ENCODE measurements at places on chromosomes 3 and 15.

- DNase-seq = no peak
Measured at GRCh38 chr15:25587616-25588340, 149.0 kb upstream of the UBE3A start.

DNA sequence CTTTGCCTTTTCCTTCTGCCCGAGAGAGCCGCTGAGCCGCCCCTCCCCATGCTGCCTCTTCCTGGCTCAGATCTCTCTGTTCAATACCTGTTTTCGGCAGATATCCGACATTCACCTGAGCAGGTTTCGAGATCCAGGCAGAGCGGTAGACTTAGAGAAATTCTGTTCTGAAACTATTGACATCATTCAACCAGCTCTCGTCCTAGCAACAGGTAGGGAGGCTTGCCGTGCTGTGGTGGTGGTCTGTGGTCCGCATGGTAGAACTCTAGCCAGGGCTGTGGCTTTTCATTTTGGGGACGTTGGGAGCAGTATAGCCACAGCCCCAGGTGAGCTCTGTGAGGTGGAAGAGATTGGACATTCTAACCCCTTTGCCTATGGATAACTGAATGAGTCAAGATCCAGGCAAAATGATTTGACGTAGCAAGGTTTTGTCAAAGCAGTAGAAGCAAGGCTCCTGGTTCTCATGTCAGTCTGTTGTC, 810 bp downstream of the TMEM62 start:
- DNase-seq = peak; percentile 16

DNA sequence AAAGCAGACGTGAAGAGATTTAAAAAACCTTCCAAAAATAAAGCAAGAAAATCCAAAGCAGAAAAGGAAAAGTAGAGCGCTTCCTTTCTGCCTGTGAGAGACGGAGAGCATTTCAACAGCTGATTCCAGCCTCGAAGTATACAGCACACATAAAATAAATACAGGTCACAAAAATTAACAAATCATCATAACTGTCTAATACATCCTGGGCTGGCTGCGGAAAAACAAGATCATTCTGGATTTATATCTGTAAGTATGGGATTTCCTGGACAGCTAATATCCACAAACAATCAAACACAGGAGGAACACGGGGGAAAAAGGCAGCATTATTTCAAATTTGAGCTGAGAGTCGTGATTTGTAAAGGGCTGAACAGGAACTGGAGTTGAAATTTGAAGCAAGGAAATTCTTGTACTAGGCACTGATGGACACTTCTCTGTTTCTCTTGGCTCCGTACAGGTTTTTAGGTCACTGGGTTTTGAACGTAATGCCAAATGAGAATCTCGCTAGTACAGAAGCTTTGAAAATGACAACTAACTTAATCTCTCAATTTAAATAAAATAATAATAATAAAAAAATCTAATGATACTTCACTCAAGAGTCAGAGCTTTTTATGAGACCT, 577.7 kb downstream of the FOXP1 start:
- no peak for DNase-seq

DNA sequence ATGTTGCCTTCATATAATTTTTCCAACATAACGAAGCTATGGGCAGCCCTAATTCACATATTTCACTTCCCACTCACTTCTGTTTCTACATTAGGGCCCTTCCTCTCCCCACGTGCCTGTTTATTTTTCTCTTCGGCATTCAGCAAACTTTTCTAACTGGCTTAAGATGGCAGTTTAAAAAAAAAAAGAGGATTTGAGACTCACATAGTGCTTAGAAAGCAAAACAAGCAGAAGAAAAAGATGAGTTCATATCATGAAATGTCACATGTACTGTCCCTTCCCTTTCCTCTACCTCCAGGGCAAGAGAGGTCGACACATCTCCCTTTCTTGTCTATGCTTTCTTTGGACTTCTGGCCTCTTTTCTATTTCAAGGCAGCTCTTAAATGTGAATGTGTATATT, 30.6 kb downstream of the SLC49A4 start:
- DNase-seq = no peak

DNA sequence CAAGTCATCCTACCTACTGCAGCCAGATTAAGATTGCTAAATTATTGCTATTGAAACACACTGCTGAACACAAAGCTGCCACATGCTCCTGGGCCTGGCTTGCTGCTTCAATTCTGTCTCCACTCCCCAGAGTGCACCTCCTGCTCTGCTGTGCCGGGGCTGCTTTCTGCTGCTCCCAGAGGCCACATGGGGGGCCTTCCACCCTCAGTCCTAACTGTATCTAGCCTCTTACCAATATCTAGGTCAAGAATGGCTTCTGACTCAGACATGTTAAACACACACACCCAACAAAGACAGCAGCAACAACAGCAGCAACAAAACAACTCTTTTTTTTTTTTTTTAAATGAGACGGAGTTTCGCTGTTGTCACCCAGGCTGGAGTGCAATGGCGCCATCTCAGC, 33.0 kb downstream of the MYZAP start:
- DNase-seq = no peak

- DNase-seq = peak; percentile 10
Measured at GRCh38 chr3:111369958-111370357, 172.0 kb upstream of the CD96 start.

GRCh38 chr15:28920781-28921331, 35.1 kb downstream of the APBA2 start:
- no peak for DNase-seq

DNA sequence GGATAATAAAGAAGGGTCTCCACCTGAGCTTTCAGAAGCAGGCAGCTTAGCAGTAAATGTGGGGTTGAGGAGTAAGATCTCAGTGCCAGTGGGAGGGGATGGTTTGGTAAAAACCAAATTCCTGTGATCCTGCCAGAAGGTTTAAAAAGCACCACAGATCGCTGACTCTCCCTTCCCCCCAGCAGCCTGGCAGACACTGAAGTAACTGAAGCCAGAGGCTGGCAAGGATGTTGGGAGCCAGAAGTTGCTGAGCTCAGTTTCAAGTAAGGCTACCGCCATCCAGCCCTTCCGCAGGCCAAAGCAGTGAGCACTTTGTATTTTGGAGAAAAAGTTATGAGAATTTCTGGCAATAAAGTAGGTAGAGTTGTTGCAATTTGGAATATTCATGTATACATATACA, 246.4 kb downstream of the ZNF621 start:
- DNase-seq = no peak

DNA sequence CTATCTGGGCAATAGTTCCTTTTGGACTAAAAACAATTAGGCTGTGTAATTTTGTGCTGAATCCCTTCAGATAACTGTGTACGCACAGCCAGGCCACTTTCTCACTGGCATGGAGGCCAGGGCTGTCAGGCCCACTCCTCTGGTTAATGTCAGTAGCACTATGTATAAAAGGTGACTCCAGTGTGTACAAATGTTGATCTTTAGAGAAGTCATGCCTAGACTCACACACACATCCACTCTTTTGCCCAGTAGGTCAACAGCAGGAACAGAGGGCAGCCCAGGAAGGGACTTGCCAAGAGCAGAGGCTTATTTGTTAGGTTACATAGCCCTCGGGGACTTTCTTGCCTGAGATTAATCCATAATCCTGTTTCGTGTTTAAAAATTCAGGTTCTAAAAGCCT, 416.6 kb upstream of the WNT5A start:
- no peak for DNase-seq

GRCh38 chr15:47872208-47872607, 154.9 kb downstream of the SEMA6D start:
- DNase-seq = no peak

DNA sequence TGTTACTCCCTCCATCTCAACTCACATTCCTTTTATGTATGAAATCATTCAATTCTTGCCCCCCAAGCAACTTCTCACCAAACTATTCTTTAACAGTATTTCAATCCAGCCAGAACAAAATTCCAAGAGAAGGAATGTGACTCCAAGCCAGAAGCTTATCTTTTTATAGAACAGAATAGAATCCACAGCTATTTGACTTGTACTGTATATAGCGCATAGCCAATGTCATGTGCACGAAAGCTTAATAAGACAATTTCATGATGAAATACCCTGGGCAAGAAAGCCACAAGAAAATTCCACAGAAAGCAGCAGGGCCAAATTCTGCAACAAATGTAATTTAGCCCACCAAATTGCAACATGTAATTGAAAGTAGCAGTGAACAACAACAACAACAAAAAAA, 127.6 kb upstream of the UBE2E2 start:
- DNase-seq = no peak

DNA sequence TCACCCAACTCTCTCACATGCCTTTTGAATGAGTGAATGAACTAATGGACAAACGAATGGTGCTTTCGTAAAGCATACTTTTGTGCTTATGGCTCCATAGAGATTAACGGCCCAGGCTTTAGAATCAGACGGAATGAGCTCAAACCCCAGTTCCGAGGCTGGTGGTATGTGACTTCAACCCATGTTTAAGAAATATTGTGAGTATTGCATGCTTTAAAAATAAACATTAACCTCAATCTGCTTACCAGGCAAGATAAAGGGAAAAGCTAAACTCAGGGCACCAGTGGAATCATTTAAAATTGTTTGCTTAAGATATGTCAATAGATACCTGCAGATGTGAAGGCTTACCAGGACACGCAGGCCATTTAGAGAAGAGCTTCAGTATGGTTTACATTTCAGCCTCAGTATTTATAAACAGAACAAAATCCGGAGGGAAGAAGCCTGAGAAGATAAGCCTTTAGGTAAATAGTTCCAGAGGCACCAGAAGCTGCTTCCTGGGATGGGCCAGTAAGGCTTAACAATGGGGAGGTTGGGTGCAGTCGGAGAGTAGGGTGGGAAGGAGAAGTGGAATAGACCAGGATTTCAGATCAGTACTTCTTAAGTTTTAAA, 186.4 kb downstream of the ADAMTS9 start:
- DNase-seq = no peak

DNA sequence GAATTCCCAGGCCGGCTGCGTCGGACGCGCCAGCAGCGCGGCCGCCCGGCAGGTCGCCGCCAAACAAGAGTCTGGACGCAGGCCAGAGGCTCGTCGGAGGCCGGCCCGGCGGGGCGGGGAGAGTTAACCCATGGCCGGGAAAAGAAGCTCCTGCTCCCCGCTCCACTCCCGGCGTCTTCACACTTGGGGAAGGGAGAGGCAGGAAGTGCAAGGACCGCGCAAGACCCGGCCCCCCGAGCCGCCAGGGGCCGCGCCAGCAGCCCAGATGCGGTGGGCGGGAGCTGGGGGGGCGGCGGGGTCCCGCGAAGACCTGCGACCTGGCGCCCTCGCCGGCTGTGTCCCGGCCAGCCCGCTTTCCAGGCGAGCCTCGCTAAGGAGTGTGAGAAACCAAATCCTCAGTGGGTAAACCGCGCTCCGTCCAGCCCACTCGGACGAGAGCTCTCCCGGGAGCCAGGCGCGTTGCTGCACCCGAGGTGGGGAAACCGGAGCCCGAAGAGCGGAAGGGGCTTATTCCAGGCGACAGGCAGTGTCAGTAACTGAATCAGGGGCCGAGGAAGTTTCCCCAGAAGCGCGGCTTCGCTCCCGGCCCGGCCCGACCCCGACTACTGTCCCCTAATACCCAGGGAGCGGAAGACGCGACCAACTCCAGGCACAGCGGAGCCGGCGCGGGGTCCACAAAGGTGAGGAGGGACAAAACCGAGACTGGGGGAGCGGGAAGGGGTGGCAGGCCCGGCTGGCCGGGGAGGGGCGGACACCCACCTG, 721 bp downstream of the ADAMTS7 start:
- peak; percentile 16 for DNase-seq

- DNase-seq = peak; percentile 77
Measured at GRCh38 chr15:88658972-88659931, 20.4 kb downstream of the ISG20 start.

- DNase-seq = no peak
Measured at GRCh38 chr3:86987421-86987715, 3.6 kb downstream of the VGLL3 start.

DNA sequence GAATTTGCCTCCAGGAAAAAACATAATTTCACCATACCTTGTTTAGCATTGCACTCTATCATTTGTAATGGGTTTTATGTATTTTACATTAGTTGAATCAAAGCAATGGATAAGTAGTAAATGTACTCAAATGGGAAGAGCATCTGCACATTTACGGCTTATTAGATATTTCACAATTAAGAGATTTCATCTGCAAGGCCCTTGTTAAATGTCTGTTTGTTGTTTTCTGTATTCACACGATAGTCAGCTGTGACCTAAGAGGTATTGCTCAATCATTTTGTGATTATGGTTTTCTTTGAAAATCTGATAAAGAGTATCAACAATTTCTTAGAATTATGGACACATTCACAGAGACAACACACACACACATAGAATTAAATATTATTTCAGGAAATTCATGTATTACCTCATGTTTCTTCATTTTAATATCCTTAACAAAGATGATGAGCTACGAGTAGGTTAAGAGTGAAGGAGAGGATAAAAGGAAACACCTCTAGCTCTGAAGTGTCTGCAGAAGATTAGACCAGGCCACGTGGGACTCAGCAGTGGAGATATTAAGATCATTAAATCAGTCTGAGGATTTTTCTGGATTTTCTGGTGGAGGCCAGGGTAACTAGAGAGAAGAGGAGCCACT, 121.9 kb upstream of the POU1F1 start:
- no peak for DNase-seq

DNA sequence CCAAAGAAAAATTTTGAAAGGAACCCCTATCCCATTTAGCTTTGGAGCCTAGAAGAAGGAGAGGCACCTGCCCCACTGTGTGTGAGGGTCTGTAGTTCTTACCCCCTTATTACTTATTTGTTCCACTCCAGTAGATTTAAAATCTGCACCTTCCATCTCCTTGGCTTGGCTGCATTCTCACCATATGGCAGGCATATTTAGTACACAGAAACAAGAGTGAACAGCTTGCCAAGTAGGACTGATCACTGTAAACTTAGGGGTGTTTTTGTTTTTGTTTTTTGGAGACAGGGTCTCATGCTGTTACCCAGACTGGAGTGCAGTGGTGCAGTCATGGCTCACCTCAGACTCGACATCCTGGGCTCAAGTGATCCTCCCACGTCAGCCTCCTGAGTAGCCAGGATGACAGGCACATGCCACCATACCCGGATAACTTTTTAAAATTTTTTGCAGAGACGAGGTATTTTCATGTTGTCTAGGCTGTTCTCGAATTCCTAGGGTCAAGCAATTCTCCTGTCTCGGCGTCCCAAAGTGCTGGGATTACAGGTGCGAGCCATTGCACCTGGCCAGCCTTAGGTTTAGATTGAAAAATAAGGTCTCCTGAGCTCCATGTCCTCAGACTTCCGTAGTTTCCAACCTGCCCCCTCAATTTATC, 14.1 kb upstream of the ANXA2 start:
- no peak for DNase-seq

DNA sequence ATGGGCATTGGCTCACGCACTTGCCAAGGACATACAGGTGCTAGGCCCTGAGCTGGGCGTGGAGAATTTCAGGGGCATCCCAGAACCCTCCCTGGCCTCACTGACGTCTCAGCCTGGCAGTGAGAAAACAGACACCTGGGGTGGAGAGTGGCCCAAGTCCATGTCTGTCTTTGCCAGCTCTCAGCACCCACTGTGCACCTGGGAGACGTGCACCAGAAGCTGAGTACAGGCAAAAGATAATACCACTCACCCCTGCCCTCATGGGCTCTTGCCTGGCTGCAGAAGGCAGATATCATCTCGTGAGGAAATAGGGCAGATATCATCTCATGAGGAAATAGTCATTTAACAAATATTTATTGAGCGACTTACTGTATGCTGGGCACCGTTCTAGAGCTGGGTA, 8.0 kb downstream of the LOXL1 start:
- DNase-seq = no peak

Measured in epithelial cell of esophagus (primary cell).